ENCODE measurements at places on chromosomes 6 and 20. TPM values are rescaled to one million over a fixed set of nuclear protein-coding genes. Genes with fewer than 3 reads are reported as not detected.

Gene UNC5CL
- total RNA-seq: under 0.01 TPM

Gene C6orf163
- 2.9 TPM for total RNA-seq

Gene C4A
- total RNA-seq: 1.4 TPM

Gene CNR1
- under 0.01 TPM for total RNA-seq

Gene CD109
- 79.4 TPM for total RNA-seq

Gene SCGN
- not detected for total RNA-seq

Gene OSTM1
- 19.0 TPM for total RNA-seq

Gene PEX6
- 24.3 TPM for total RNA-seq

Gene TAGAP
- total RNA-seq: not detected

Gene CPNE5
- total RNA-seq: not detected

Gene CD40
- total RNA-seq: 4.7 TPM

Gene SIRPB2
- not detected for total RNA-seq

Gene TMEM170B
- 2.9 TPM for total RNA-seq

Gene GNAS-AS1
- 2.0 TPM for total RNA-seq
